ENCODE measurements at places on chromosomes 3 and 15.
A peak's percentile ranks its signal among the peaks of the same experiment; 100 is the strongest.

DNA sequence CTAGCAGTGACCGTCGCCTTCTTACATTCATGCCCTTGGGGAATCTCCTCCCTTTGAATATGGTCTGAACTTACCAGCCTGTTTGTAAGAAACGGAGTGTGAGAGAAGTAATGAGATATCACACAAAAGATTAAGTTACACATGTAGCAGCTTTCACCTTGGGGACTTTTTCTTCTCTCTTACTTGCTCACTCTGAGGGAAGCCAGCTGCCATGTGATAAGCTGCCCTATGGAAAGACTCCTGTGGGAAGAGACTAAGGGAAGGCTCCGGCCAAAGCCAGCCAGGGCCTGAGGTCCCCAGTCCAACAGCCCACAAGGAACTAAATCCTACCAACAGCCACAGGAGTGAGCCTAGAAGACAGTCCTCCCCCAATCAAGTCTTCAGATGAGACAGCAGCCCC lies 190.4 kb upstream of the TSC22D2 start:
- H3K4me3 ChIP-seq, result no peak overlapping the region
- H3K27me3 ChIP-seq, result peaks cover 24% of the 10 kb centered on the region
- H3K4me1 ChIP-seq, result no peaks in the 10 kb centered on the region
- DNase-seq, result no peak

DNA sequence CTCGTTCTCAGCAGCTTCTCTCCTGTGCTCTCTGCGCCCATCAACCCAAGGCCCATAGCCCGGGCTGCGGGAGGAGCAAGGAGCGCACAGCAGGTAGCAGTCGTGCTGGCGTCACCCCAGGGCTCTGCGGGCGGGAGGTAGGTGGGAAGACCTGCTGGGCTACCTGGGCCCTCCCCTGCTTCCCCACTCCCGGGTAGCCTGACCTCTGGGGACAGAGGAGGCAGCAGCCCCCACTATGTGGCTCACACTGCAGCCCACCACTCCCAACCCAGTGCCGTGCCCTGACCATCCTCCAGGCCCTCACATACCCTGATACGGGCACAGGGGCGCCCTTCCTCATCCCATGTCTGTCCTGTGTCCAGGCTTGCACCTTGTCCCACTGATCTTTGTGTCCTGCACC lies 171.0 kb downstream of the NSMCE3 start:
- no peaks in the 10 kb centered on the region for H3K27me3 ChIP-seq
- H3K4me3 ChIP-seq, result no peak overlapping the region
- H3K4me1 ChIP-seq, result no peaks in the 10 kb centered on the region

DNA sequence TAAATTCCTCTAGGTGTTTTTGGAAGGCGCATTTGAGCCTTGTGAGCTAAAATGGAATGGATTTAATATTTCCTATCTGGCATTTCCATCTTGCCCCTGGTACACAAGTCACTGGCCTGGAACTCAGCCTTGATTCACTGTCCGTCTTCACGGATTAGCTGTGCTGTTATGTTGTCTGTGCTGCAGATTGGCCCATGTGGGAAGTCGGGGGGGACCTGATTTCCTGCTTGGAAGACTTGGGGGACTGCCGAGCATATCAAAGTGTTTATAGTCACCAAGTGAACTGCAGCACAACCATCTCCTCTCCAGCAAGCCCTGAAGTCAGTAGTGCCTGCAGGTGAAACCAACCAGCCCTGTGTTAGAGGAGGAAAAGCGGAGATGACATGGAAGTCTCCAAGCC lies 12.2 kb downstream of the GHRL start:
- H3K4me3 ChIP-seq, result no peak overlapping the region
- H3K27ac ChIP-seq, result no peak overlapping the region
- no peaks in the 10 kb centered on the region for H3K27me3 ChIP-seq
- peaks cover 87% of the 10 kb centered on the region for H3K36me3 ChIP-seq
- no peaks in the 10 kb centered on the region for H3K4me1 ChIP-seq

- H3K4me1 ChIP-seq, result no peaks in the 10 kb centered on the region
- DNase-seq, result no peak
- H3K4me3 ChIP-seq, result no peak overlapping the region
- H3K27ac ChIP-seq, result no peak overlapping the region
- peaks cover 29% of the 10 kb centered on the region for H3K27me3 ChIP-seq
Measured at GRCh38 chr3:123395235-123395634, 53.7 kb downstream of the ADCY5 start.

DNA sequence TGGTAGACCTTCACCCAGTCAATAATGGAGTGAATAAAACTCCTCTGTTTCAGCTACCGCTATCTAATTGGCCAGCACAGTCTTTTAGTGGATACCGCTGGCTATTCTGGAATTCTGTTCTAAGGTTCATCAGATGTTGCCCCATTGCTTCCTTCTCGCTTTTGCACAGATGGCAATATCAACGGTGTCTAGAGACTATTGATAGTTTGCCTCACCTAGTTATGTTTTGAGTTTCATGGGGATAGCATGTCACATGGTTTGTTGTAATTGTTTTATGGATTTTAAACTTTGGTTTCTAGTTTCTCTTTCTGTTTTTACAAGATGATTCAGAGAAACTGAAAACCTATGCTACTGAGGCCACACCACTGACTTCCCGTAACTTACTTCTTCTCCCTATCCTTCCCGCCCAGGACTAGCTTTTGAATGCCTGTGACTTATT lies 2.0 kb downstream of the XRN1 start:
- peak overlapping the region; percentile 92 for H3K27ac ChIP-seq
- H3K4me1 ChIP-seq, result peaks cover 40% of the 10 kb centered on the region
- H3K27me3 ChIP-seq, result no peaks in the 10 kb centered on the region
- H3K36me3 ChIP-seq, result peaks cover 22% of the 10 kb centered on the region
- no peak for DNase-seq

DNA sequence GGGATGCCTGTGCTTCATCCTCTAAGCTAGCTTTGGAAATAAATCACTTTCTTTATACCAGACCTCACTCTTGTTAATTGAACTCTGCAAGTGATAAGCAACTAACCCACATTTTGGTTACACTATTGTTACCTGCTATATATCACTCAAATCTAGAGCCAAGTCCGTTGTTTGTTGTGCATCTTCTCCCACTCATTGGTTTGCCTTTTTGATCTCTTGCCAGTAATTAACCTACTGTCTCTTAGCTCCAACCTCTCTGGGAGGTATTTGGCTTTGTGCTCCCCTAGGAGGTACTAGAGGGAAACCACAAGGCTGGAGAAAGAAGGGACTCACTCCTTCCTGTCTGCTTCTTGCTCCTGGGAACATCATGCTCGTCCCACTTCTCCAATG lies 12.8 kb upstream of the CRBN start:
- no peak overlapping the region for H3K4me3 ChIP-seq
- H3K27ac ChIP-seq, result no peak overlapping the region
- no peak for DNase-seq
- no peaks in the 10 kb centered on the region for H3K36me3 ChIP-seq
- no peaks in the 10 kb centered on the region for H3K27me3 ChIP-seq

- H3K36me3 ChIP-seq, result no peaks in the 10 kb centered on the region
- H3K4me1 ChIP-seq, result no peaks in the 10 kb centered on the region
- no peak overlapping the region for H3K27ac ChIP-seq
- H3K4me3 ChIP-seq, result no peak overlapping the region
- H3K27me3 ChIP-seq, result no peaks in the 10 kb centered on the region
- DNase-seq, result no peak
Measured at GRCh38 chr3:156787926-156788663, 38.1 kb upstream of the LEKR1 start.

All from DND-41 (cell line).